Islet precursor cell (in vitro differentiated cells): ENCODE measurements at places on chromosomes 4 and X.

DNA sequence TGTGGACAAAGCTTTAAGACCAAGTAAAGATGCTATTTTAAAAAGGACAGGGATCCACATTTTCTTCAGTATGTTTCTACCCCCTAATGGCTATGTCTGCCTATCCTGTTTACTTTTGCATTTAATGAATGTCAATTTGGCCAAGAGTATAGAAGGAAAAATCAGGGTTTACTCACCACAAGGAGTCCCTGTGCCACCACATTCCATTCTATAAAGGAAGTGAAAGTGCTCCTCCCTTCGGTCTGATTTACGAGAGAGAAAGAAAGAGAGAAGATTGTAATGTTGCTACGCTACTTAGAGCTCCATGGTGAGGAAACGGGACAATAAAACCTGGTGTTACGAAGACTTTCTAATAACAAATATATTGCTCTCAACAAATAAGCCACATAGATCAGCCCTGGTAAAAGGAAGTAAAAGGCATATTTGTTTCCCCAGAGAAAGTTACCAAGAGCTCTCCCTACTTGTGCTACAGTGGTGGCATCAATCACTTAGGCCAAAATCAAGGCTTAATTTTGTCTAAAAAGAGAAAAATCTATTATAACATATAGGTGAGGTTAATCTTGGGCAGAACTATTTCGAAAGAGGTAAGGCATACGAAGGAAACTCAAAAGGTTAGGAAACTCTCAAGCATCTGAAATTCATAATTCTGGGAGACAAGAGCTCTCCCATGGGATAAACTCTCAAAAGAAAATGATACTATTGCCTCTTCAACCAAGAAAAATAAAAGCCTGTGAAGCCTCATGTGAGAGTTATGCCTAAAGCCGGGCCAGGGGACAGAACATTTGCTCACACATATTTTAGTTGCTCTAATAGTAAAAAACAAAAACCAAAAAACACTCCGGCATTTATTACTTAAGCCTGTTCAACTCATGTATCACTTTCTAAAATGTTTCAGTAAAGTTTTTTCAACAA, 29.5 kb downstream of the TAPT1 start:
- DNase-seq, result no peak

- no peak for DNase-seq
Observed at GRCh38 chr4:101855239-101855638, 64.7 kb downstream of the BANK1 start.

DNA sequence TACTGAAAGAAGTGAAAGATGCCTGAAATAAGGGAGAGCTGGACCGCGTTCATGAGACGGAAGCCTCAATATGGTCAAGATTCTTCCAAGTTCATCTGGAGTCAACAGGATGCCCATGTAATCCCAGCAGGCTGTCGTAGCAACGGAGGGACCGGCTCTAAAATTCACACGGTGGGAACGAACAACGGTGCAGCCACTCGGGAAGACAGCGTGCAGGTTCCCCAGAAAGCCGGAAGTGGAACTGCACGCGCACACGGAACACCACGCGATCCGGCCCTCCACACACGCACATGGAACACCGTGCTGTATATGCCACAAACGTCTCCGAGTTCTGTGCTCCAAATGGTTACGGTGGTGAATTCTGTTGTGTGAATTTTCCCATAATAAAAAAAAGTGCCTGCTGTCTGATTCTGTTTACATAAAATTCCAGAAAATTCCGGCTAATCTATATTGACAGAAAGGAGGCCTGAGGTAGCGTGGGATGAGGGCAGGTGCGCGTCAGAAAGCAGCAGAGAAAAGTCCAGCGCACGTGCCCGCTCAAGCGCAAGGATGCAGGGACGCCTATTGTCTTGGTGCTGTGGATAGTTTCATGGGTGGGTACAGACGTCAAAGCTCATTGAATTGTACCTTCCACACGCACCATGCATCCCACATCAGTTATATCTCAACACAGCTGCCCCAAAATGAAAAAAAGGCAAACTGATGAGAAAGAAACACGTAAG, 31.2 kb downstream of the PPP2R3B start:
- no peak for DNase-seq

- peak; percentile 57 for DNase-seq
Observed at GRCh38 chrX:40622479-40623138, 619 bp upstream of the MPC1L start.

GRCh38 chr4:101345596-101346350, 1.6 kb downstream of the PPP3CA start:
- peak; percentile 76 for DNase-seq

- DNase-seq, result no peak
Observed at GRCh38 chrX:105706041-105706440, 116.3 kb upstream of the NRK start.

- DNase-seq, result no peak
Observed at GRCh38 chr4:34365946-34366345, 1878.4 kb downstream of the ARAP2 start.

GRCh38 chrX:3393178-3393577, 46.7 kb upstream of the MXRA5 start:
- no peak for DNase-seq

DNA sequence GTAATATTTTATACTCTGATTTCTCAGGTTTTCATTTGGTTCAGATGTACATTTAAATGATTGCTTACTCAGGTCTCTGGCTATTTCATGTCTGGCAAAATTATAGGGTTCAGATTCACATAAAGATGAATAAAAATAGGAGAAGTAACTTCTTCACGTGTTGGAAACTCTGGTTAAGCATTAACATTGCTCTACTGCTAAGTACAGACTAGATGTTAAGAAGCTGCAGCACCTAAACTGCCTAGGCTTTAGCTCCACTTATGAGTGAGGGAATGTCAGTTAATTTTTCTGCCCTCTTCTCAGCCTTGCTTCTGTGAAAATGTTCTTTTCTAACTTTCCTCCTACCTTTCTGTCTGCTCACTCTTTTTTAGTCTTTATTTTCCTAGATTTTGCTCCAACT, 361.2 kb downstream of the ARAP2 start:
- DNase-seq, result no peak

DNA sequence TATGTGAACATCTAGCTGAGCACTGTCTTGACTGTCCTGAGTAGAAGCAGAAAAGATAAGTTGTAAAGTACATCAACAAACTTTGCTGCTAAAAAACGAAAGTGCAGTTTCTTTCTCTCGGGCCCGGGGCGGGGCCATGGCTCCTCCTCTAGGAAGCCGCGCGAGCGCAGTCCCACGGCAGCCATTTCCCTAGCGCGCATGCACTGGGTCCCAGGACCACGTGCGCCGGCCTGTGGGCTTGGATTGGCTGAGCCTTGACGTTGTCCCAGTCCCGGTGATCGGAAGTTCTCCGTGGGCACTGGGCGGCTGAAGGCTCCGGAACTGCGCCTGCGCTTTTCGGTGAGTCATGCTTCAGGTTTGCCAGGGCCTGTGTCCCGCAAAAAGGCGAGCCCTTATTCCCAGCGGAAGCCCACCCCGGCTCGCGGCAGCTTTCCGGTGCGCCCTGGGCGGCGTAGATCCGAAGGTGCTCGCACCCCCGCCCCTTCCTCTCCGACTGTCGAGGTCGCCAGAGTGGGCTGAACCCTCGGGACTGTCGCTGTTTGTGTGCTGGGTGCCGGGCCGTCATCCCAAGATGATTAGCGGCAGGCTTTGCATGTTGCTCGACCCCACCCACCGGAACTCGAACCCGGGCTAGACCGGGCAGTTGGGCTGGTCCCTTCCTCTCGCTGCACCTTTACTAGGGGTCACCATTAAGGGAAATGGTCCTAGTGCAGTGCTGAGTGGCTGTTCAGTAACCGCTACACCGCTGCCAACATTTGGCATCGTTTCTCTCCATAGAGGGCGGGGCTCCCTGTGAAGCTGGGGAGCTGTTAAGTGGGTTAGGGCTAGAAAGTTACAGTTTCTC, at the start of gene TCEANC:
Gene TCEANC, plus strand, starts transcription at position 292 of the 844 bp plus-strand sequence. CDS start 9,368 bp downstream, outside the sequence.
- DNase-seq, result peak; percentile 98

DNA sequence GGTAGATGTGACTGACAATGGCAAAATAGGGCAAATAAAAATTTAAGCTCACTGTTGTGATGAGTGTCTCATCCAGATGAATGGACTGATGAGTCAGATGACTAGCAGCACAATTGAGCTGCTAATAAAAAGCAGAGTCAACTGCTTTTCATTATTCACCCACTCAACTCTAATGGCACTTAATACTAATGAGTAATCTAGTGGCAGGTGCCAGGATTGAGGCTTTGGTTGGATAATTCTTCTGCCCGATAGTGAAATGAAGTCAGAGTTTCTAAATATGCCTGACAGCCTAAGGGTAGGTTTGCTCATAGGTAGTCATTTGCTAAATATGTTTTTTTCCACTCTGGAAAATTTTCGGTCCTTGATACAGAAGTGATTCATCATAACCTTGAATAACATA, 10.4 kb downstream of the OGT start:
- no peak for DNase-seq

DNA sequence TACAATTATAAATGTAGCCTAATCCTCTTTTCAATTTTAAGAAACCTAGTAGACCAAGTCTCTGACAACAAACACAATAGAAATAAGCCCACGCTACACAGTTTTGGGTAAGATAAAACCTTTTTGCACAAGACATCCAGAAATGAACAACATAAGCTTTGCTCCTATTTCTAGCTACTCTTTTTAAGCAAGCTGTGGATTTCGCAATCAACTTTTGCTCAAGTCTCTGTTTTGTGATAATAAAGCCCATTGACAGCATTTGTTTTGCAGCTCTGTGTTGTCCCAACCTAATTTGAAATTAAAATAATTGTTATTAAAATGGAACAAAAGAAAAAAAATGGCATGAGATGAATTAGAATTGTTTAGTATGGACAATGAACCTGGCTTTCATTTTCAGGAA, 287.9 kb upstream of the PUDP start:
- no peak for DNase-seq

GRCh38 chr4:165222651-165222994, 15.3 kb downstream of the KLHL2 start:
- DNase-seq, result peak; percentile 58

- DNase-seq, result no peak
Observed at GRCh38 chr4:152422817-152423320, 113.0 kb downstream of the FBXW7 start.

- DNase-seq, result no peak
Observed at GRCh38 chrX:101429934-101430333, 21.9 kb downstream of the HNRNPH2 start.

- no peak for DNase-seq
Observed at GRCh38 chr4:121071640-121072223, 603 bp downstream of the NDNF start.

DNA sequence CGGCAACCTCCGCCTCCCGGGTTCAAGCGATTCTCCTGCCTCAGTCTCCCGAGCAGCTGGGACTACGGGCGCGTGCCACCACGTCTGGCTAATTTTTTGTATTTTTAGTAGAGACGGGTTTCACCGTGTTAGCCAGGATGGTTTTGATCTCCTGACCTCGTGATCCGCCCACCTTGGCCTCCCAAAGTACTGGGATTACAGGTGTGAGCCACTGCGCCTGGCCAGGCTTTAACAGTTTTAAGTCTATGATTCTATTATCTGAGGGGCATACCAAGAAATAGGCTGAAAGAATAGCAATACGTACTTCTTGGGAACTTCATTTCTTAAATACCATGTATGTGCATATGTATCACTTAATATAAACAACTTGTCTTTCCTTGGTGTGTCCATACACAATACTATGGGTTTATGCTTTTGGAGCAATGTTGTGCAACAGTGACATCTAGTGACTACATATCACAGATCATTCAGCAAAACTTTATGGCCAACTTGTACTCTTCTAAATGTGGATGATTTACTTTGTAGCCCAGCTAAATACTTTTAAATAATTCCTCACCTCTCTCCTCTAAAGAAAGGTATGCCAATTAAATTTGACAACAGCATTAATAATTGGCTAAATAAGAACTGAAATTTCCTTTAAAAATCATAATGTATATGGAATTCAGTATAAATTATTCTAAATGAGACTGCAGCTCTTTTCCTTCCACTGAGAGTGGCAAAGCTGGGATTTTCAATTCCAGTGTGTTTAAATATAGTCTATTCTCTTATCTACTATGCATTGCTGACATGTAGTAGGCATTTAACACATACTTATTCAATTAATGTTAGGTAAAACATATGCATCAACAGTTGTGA, 10.4 kb downstream of the SLC9B1 start:
- no peak for DNase-seq

DNA sequence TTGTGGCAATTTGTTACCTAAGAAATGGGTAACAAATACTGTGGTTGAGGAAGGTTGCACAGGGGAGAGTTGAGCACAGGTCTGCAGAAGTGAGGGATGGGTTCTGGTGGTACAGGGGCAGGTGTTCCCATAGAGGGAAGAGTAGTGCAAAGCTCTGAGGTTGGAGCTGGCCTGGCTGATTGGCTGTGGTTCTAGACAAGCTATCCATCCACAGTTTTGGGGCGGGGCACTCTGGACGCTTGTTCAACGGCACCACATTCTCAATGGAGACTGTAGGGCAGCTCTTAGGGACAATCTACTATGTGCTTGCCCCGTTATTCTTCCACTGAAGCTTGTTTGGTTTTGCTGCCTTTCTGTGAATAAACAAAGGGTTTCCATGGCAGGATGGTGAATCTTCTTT, 35.4 kb downstream of the NAT8L start:
- peak; percentile 26 for DNase-seq

DNA sequence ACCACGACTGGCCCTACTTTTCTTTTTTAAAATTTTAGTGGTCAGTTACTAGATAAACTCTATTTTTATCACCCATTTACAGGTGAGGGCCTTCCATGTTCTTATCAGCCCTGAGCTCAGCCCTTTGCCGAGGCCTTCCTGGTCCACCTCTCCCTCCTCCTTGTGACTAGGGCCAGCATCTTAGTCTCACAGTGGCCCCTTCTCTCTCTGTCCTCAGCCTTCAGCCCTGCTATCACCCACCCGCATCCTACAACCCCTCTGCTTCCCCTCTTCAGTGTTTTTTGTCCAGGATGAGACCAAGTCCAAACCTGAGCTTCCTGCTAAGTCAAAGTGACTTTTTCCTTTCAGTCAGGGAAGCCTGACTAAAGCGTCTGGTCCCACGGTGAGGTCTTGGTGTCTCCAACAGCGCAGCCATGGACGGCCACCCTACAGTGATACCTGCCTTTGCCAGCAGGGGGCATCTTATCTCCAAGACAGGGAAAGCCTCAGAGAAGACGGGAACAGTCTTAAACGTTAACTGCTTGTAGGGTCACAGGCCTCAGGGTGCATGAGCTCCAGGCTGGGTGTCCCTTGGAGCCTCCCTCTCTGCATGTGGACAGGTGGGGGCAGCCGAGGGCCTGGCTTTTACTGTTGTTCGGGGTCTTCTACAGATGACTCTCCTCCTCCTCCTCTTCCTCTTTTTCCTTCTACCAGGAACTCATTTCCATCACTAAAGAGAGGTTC, 11.7 kb upstream of the GAGE10 start:
- DNase-seq, result peak; percentile 80

GRCh38 chr4:115851918-115852766, 738.7 kb upstream of the NDST4 start:
- peak; percentile 69 for DNase-seq

DNA sequence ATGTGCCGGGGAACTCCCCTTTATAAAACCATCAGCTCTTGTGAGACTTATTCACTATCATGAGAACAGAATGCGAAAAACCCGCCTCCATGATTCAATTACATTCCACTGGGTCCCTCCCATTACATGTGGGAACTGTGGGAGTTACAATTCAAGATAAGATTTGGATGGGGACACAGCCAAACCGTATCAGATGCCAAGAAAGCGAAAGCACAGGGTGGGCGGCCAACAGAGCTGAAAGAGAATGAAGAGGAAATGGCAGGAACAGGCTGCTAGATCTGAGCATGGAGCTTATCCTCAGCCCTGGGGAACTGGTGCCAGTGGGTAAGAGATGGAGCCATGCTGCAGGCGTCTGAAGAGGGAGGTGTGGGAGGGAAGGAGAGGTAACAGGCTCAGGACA, 117.7 kb upstream of the PNPLA4 start:
- DNase-seq, result no peak
